ENCODE measurements at places on chromosomes 7 and 10. TPM values are rescaled to one million over a fixed set of nuclear protein-coding genes. Genes with fewer than 3 reads are reported as not detected.

Gene CRYGN
- not detected for total RNA-seq

Gene RP9
- 6.3 TPM for total RNA-seq

Gene DYNC1I1
- 31.3 TPM for total RNA-seq

Gene C10orf62
- 0.06 TPM for total RNA-seq

Gene ATRNL1
- not detected for total RNA-seq

Gene DRGX
- total RNA-seq, result not detected

Gene CACNA2D1
- 12.8 TPM for total RNA-seq

Gene ARHGEF35
- 0.32 TPM for total RNA-seq

Gene TAS2R3
- total RNA-seq, result 0.97 TPM

Gene TRIL
- 32.7 TPM for total RNA-seq

Gene FAM25A
- not detected for total RNA-seq

Gene GRID1
- total RNA-seq, result not detected

Data from bladder microvascular endothelial cell (primary cell).